HT-29 (cell line): ENCODE measurements at places on chromosomes 16 and 17.

- peak; percentile 53 for DNase-seq
These were observed 685 bp downstream of the FASN start for GRCh38 chr17:82097184-82097918.

GRCh38 chr16:454397-454940 is 29.0 kb downstream of the RAB11FIP3 start:
- DNase-seq, result no peak

GRCh38 chr16:1491327-1491726 is 1.8 kb upstream of the TELO2 start:
- no peak for DNase-seq

GRCh38 chr17:15662681-15663080 is 21.4 kb downstream of the TRIM16 start:
- no peak for DNase-seq

GRCh38 chr16:129075-129474 is 9.4 kb downstream of the NPRL3 start:
- DNase-seq, result no peak

GRCh38 chr17:27466743-27467375 is 10.6 kb downstream of the KSR1 start:
- DNase-seq, result no peak
